ENCODE measurements at places on chromosomes 7 and 10.
A peak's percentile ranks its signal among the peaks of the same experiment; 100 is the strongest.

- DNase-seq: no peak
Measured at GRCh38 chr10:60125895-60126294, 219.5 kb upstream of the CCDC6 start.

DNA sequence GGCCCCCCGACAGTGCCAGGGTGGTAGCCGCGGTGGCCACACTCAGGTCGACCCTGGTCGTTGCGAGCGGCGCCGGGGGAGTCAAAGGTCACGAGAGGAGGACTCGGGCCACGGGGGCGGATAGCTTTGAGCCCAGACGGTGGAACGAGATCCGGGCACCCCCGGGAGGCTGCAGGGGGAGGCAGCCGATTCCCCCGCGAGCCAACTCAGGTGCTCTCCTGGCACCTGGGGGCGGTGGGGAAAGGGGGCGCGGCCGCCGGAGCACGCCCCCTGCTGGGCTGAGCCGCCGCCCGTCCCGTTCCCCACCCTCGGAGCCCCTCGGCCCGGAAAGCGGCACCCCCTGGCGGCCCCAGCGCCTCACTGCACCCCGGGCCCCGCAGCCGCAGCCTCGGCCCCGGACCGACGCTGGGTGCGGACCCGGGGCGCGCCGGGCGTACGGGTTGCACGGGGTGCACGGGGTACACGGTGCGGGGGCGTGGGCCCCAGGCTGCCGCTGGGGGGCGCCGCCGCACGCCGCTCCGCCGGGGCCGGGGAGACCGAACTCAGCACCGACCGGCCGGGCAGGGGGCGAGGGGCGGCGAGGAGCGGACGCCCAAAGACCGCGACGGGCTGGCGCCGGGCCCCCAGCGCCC is 521 bp upstream of the NYAP1 start:
- DNase-seq: no peak

GRCh38 chr10:55232553-55232952 is 431.5 kb upstream of the PCDH15 start:
- DNase-seq: no peak

DNA sequence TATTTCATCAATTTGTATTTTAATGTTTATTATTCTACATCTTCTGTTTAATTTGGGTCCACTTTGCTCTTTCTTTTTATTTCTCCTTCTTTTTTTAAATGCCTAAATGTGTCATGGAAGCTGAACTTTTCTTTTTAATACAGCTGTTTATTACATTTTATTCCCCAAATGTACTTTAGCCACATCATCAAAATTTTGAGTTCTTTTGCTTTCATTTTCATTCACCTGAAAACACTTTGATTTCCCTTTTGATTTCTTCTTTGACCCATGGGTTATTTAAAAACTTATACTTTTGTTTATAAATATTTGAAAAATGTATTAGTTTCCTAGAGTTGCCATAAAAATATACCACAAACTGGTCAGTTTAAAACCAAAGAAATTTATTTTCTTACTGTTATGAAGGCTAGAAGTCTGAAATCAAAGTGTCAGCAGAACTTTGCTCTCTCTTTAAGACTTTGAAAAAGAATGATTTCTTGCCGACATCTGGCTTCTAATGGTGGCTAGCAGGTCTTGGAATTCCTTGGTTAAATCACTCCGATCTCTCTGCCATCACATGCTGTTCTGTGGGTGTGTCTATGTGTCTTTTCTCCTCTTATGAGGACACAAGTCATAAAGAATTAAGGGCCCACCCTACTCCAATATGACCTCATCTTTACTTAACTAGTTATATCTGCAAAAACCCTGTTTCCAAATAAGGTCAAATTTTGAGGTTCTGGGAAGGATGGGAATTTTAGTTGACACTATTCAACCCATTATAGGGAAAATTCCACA is 225.5 kb downstream of the ANKRD7 start:
- no peak for DNase-seq

GRCh38 chr7:106062521-106062931 is 49.6 kb downstream of the SYPL1 start:
- DNase-seq: no peak

GRCh38 chr10:71782221-71782916 is 9.0 kb upstream of the VSIR start:
- no peak for DNase-seq

DNA sequence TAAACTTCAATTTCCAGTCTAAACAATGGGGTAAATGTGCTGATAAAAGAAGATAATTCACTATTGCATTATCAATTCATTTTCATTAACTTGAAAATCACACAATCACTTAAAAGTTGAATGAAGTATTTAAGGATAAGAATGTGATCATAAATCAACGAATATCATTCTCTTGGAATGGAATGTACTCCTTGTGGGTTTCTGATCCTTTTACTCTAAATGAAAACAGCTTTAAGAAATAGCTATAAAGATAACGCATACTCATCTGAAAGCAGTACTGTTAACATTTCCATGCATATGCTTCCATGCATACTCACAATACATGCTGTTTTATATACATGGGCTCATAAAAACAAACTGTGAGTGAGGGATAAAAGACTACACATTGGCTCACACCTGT is 108.8 kb downstream of the ATE1 start:
- DNase-seq: no peak

DNA sequence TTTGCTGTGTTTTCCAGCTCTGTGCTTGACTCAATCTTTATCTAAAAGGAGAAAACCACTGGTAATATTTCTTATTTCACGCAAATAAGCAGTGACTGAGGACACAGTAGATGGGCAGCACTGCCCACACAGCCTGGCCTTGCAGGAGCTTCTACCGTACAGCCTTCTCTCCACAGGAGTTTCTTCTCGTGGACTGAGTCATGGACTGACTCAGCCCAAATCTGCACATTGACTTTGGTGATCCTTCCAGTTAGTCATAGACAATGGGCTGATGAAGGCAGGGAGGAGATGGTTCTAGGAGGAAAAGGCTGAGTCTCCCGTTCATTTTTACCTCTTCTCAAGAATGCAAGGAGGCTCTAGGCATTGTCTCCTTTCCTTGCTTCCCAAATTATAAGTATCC is 200.7 kb downstream of the RAPGEF5 start:
- DNase-seq: no peak

DNA sequence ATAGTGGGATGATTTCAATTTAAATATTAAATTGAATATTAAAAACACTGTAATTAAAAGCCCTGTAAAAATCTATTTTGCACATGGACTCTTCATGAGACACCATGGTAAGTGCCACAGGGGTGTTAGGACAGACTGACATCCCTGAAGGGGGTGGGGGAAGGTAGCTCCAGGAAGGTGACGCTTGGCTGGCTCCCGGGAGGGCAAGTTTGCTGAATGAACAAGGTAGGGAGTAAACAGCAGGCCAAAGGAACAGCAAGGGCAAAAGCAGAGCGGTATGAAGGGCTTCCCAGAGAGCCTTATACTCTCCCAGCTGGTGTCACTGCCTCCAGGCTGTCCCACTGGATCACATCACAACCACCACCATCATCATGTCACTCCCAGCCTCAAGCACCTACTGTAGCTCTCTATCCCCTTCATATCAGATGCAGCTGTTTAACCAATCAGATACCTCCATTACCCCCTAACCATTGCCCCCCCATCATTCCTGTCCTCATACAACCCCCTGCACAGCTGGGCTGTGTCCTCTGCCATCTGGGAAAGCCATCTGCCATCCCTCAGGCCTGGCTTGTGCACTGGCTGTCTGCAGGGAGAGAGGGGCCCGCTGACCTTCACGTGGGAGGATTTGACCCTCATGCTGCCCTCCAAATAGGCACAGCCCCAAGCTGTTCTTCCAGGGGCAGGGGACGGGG is 19.5 kb downstream of the HSPA12A start:
- no peak for DNase-seq

- DNase-seq: no peak
Measured at GRCh38 chr10:4250587-4250887, 465.5 kb upstream of the KLF6 start.

GRCh38 chr7:100818366-100818765 is 9.0 kb downstream of the EPHB4 start:
- DNase-seq: no peak

DNA sequence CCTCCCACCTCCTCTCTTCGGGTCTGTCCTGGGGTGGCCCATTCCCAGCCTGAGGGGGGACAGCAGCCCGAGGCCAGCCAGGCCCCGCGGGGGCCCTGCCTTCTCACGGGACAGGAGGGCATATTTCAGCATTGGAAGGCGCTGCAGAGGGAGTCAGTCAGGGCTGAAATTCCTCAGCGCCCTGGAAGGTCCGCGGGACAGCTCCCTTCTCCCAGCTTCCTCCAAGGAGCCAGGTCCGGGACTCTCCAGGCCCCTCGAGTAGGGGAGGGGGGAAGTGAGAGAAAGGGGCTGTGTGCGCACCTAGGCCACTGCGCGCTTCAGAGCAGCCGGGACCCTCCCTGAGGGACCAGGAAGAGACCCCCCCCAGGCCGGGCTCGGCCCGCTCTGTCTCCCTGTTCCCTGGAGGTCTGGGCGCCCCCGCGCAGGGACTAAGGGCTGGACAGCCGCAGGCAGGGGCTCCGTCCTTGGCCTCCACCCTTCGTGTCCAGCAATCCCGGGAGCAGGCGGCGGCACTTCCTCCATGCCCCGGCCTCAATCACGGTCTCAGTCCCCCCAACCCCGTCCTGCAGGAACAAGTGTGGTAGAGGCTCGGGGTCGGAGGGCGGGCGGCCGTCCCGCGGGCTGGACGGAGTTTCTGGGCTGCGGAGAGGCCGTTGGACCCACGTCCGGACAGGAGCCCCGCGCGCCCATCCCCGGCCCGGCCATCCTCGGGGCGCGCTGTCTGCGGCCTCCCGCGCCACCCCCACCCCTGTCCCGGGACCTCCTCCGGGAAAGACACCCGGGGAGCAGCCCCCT is 6.0 kb upstream of the ELFN1 start:
- no peak for DNase-seq

- no peak for DNase-seq
Measured at GRCh38 chr10:62258926-62259325, 9.7 kb downstream of the RTKN2 start.

DNA sequence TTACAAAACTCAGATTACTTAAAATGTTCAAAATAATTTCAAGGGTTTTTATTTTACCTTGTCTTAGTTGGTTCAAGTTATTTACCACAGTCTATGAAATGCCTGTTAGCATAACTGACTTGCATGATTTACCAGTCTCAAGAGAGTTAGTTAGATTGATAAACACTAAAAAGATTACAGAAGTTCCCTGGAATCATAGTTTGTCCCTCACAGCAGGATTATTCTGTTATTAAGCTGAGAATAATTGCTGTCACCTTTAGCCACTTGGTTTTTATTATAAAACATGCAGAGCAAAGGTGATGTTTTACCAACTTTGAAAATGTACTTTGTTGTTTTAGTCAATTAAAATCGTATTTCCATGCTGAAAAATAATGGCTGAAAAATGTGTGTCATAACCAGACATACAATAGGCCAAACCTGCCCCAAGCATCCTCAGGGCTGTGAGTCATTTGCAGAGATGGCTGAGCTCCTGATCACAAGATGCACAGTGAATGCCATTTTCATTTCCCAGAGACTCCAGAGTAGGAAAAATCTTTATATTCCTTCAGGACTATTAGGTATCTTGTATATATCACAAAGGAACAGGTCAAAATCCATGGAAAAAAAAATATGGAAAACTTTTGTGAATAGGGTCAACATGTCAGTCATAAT is 87.8 kb upstream of the DKK1 start:
- DNase-seq: no peak

- DNase-seq: no peak
Measured at GRCh38 chr7:50621206-50621605, 56.0 kb upstream of the DDC start.

- no peak for DNase-seq
Measured at GRCh38 chr10:1171586-1171985, 115.4 kb downstream of the WDR37 start.

DNA sequence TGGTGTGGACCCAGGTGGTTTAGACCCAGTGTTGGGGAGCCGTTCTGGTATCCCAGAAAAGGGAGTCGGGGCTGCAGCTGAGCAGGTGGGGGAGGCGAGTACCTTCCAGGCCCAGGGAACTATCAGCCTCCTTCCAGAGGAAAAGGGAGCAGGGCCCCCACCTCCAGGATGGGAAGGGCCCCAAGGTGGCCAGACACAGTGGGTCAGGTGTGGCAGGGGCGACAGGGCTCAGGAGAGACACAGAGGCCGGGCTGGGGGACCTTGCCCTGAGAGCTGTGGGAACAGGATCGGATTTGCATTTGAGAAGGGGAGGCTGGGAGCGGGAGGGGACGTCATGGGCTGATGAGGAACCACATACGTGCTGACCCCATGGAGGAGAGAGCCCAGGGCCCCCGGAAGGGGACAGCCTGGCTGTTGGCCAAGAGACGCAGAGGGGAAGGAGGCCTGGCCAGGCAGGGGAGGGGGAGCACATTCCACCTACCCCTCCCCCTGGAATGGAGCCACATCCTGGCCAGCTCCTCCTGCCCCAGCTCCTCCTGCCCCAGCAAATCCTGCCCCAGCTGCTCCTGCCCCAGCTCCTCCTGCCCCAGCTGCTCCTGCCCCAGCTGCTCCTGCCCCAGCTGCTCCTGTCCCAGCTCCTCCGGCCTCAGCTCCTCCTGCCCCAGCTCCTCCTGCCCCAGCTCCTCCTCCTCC is 9.7 kb upstream of the TTYH3 start:
- peak; percentile 74 for DNase-seq

DNA sequence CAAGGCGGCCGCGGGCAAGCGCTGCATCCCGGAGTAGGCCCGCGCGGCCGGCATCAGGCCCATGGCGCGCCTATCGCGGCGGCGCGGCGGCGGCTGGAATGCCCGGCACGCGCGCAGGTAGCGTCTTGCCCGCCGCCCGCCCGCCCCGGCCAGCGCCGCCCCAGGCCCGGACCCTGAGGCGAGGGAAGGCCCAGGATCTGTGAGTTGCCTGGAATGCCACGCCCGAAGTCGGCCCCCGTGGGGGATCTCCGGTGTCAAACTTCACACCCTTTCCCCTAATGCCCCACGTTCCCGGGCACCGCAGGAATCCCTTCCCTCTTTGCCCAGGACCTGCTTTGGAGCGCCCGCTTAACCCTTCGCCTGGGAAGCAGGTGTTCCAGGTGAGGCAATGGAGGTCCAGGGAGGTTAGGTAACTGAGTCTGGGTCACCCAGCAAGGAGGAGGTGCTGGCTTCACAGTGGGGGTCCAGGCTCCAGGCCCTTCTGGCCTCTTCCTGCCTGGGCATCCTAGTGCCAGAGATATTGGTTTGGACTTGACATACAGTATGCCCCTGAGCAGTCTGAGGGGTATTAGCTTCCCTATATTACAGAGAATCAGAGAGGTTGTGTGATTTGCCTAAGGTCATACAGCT is 138.1 kb downstream of the ARHGAP22 start:
- DNase-seq: no peak

DNA sequence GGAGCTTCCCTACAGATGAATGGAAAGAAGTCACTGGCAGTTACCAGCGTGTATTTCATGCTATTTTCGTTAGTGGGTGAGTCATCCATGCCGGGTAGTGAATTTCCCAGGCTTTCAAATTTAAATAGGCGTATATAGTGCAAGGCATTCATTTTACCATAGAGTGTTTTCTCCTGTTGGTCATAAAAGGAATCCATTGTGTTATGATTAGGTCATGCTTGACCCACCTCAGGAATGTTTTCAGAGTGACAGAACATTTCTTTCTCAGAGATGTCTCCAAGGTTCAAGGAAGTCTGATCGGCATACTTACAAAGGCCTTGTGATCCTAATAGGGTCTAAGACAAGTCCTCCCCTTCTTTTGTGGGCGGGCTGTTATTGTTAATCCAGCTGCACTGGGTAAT is 110.7 kb downstream of the AKR1D1 start:
- no peak for DNase-seq

- DNase-seq: no peak
Measured at GRCh38 chr7:96740130-96740529, 30.5 kb upstream of the SEM1 start.

Measured in CMK (cell line).